Activated CD8-positive, alpha-beta memory T cell treated with anti-CD3 and anti-CD28 coated beads for 4 hours (primary cell): ENCODE measurements at places on chromosomes 12 and 14.

GRCh38 chr12:16622338-16622737 is 16.4 kb upstream of the LMO3 start:
- no peak for DNase-seq

DNA sequence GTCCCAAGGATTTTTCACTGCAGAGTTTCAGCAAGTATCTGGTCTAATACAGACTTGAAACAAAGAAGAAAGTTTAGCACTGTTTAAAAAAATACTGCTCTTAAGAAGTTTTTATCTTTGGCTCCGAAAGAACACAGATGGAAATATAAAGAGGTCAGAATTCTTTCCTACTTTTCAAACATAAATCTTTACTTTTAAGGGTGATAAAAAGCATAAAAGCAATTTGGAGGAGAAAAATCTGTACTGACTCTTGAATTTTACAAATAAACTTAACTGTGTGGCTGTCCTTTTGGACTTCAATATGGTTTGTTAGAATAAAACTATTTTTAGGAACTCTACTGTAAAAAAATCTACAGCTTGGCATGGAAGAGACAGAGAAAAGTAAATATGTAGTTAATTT is 27.6 kb upstream of the ISM2 start:
- no peak for DNase-seq

DNA sequence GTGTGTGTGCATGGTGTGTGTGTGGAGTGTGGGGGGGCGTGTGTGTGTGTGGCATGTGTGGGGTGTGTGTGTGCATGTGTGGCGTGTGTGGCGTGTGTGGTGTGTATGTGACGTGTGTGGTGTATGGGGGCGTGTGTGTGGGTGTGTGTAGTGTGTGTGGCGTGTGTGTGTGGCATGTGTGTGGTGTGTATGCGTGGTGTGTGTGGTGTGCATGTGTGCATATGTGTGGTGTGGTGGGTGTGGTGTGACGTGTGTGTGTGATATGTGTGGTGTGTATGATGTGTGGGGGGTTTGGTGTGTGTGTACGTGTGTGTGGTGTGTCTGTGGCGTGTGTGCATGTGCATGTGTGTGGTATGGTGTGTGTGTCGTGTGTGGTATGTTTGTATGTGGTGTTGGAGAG is 24.1 kb upstream of the CMKLR1 start:
- DNase-seq = no peak

DNA sequence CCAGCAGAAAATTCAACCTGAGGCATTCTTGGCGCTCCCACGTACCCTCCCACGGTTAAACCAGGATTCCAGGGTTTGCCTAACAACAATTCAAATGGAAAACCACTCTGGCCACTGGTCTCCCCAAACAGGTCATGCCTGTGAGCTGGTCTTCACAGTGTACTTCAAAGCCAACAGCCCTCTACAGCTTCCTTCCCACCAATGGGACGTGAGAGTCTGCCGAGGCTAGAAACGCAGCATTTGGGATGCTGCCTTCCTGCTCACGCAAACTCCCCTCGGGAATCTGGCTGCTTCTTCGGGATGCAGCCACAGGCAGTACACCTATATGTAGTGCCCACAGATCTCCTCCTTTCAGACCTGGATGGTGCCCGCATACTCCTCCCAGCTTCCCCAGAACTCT is 149.1 kb downstream of the KLHL28 start:
- DNase-seq = no peak

- DNase-seq = no peak
Measured at GRCh38 chr12:57452181-57452936, 2.7 kb upstream of the INHBE start.

- no peak for DNase-seq
Measured at GRCh38 chr12:1507308-1507707, 87.1 kb downstream of the FBXL14 start.

- no peak for DNase-seq
Measured at GRCh38 chr14:90547968-90548367, 151.1 kb downstream of the CALM1 start.

DNA sequence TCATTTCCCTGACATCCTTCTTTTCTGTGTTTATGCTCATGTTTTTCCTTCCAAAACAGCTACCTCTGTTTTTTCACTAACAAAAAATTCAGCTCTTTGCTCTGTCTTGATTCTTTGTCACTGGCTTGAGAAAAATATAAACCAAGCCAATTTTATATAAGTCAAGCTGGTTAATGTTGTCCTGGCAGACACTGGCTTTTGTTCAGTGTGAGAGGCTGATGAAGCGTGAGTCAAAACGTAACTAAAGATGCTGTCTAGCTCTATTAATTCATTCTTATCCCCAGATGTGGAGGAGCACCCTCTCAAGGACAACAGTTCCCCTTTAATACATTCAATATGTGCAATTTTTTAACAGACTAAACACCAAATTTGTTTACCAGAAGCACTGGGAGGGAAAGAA is 15.8 kb downstream of the TSPAN8 start:
- no peak for DNase-seq

DNA sequence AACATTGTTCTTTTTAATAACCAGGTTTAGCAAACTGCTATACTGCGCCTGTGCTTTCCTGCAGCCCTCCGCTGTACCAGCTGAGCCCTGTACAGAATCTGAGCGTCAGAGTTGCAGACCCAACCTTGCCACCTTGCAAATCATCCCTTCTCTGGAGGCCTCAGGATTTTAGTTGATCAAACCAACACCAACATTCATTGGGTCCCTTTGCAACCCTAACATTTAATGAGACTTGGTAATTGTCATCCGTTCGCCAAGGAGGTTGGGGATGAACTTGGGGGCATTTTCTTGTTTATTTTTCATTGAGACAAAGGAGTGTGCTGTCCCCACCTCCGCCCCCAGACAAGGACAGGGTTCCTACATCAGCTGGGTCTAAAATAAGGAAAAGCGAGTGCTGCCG is 2.6 kb upstream of the GSC start:
- DNase-seq = no peak

DNA sequence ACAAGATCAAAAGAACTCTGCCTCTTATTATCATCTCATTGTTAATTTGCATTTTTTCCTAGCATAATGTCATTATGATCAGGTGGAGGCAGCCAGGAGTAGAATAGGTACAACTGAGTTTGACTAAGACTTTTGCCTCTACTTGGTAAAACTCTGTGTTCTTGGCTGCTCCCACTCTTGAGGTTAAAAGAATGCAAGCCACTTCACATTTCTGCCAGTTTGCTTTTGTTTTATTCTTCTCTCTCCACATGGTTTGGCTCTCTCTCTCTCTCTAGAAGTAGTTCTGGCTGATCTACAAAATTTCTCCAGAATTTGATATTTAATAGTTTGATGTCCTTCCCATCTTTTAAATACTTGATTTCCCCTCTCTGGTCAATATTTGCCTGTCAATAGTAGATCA is 170.7 kb upstream of the E2F7 start:
- DNase-seq = no peak
